Renal cortical epithelial cell (primary cell): ENCODE measurements at places on chromosomes 16 and 17.

- DNase-seq, result peak; percentile 53
Measured at GRCh38 chr17:35892091-35893035, 12.2 kb upstream of the CCL5 start.

DNA sequence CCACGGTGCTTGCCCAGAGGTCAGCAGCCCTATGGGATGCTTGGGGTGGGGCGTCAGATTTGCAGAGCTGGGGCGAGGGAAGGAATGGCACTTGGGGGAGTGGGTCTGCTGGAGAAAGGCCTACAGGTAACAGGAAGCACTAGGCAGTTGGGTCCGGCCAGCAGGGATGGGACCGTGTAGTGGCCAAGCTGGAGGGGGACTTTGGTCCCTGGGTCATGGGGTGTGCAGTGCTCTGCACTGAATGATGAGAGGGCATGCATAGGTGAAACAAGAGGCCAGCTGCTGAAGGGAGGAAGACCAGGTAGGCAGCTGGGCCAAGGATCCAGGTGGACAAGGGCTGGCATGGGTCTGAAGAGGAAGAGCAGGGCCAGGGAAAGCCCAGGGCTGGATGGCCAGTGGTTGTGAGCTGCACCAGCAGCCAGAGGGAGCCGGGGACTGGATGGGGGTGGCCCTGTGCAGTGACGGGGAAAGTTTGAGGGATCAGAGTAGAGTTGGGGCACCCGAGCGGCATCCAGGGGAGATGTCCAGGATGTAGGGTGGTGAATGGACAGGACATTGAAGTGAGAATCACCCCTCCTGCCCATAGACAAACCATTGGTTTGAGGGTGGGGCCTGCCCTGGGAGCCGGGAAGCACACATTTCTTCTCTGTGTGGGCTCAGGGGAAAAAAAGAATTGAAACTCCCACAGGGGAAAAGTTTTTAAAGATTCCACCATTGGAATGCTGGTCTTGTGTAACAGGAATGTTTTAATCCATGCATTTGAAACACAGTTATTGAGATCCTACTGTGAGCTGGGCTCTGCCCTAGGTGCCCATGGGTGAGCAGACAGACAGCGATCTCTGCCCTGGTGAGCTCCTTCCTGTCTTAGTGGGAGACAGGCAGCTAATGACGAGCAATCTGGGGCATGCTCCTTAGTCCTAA lies 25.1 kb downstream of the RAI1 start:
- no peak for DNase-seq

DNA sequence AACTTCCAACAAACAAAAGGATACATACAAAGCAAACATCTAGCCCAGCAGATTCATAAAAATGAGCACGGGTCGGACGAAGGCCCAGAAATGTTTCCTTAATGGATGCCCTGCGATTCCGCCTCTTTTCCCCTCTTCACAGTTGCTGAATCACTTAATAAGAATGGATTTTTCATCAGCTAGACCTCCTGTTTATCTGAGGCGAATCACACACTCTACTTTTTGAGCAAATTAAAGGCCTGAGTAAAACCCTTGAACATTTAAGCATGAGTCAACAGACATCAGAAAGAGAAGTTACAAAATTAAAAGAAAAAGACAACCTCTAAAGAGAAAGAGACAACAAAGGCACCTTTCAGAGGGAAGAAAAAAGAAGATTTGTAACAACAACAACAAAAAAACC lies 44.7 kb downstream of the HS3ST3A1 start:
- DNase-seq, result peak; percentile 35

- DNase-seq, result no peak
Measured at GRCh38 chr17:55149485-55149884, 115.3 kb upstream of the HLF start.

GRCh38 chr16:414395-415169 lies 10.9 kb upstream of the RAB11FIP3 start:
- DNase-seq, result peak; percentile 39
